ENCODE measurements at places on chromosomes 1 and 21. TPM values are rescaled to one million over a fixed set of nuclear protein-coding genes. Genes with fewer than 3 reads are reported as not detected.

The OPRD1 gene
- total RNA-seq: 0.21 TPM

The NOTCH2NLA gene
- total RNA-seq: 44.1 TPM

DNA sequence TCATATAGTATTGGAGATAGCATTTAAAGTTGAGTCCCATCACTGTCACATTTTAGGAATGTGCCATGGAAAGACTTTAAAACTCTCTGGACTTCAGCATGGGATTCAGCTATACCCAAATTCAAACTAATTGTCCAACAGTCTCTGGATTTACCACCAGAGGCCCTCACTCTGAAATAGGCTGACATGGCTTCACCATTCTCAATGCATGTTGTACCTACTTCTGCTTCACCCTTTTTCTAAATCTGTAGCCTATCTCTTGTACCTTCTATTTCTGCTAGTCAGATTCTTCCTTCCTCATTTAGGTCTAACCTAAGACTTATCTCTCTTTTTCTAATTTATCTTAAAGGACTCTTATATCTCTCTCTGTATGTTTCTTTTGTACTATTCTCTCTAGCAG is 512.7 kb upstream of the ZRANB2 start:
- DNase-seq: no peak

GRCh38 chr1:160777486-160778089 is 18.4 kb upstream of the LY9 start:
- DNase-seq: no peak

GRCh38 chr1:115186711-115187265 is 97.5 kb upstream of the TSPAN2 start:
- no peak for DNase-seq
